GF-D8 (cell line): ENCODE measurements at places on chromosomes 1 and 21.

DNA sequence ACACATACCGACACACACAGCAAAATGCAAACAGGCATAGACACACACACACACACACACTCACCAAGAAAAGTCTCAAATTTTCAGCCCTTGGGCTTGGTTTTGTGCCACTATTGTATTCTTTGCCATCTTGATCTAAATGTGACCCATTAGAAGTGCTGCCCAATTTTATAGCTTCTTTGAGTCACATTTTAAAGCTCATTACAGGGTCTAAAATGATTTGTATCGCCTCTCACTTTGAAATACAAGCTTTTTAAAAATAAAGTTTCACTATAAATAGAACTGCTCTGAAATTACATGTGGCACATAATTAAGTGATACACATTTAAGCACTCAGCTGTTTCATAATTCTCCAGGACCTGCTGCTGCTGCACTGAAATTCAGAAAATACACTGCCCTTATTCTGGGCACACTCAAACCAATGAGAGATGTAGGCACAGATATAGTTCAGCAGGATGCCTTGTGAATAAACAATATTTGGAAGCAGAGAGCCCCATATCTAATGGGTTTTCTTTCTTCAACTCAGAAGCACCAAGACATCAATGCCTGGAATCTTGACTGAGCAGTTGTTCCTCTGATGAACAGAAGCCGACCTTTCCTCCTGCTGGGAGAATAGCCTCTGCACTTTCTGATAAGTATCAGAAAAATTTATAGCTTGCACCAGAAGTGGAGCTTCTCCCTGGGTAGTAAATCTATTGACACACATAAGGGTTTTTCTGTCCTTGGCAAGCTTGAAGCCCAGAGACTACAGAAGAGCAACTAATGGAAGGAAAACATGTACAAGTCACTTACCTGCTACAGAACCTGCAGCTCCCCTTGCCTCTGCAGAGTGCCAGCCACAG is 37.0 kb upstream of the PLPPR4 start:
- no peak for DNase-seq

DNA sequence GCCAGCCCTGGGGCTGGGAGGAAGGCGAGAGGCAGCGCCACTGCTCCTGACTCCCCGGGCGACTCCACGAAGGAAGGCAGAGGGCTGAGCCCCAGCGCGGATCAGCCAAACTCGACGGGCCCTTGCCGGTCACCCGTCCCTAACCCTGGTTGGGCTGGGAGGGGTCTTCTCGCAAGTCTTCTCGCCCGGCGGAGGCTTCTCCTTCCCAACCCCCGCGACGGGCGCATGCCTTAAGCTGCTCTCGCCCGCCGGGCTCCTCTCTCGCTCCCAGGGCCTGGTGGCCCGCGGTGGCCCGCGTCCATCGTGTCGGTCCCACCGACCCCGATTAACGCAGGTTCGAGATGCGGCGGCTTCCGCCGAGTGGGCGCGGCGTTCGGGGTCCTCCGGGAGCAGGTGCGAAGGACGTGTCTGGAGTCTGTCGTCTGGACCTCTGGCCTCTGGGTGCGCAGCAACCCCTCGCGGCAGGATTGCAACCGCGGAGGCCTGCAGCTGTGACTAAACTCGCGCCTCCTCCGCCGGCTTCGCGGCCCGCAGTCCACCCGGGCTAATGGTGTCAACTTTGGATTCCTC is 29.0 kb upstream of the PPM1J start:
- DNase-seq = no peak

DNA sequence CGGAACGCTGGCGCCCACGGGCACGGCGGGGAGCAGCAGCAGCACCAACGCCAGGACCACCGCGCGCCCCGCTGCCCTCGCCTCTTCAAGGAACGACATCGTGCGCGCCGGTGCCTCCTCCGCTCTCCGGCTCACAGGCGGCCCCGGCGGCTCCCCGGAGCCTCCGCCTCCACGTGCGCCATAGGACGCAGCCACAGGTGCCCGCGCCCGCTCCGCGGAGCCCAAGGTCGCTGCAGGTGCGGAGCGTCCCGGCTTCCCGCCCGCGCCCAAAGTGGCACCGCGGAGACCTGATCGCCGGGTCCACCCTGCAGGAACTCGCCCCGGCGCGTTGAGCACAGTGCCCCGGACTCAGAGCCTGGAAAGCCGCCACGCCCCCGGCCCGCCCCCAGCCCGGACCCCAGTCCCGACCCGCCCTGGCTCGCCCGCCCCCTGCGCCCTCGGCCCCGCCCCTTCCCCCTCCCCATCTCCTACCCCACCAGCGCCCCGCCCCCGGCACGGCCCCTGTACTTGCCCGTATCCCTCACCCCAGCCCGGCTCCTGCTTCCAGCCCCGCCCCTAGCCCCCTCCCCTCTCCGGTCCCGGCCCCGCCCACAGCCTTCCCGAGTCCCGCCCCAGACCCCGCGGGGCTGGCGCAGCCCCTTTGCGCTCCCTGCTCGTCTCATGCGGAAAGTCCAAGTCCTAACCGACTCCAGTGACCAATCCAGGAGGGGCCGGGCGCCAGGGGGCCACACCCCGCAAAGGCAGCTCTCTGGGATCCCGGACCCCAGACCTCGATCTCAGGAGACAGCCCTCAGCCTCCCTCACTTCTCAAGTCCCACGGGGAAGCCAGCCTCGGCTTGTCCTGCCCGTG is at the start of gene MEGF6:
Gene MEGF6 (minus strand): TSS at position 339 of the 850 bp plus-strand sequence. CDS start 240 bp downstream, at position 99.
- DNase-seq = no peak

DNA sequence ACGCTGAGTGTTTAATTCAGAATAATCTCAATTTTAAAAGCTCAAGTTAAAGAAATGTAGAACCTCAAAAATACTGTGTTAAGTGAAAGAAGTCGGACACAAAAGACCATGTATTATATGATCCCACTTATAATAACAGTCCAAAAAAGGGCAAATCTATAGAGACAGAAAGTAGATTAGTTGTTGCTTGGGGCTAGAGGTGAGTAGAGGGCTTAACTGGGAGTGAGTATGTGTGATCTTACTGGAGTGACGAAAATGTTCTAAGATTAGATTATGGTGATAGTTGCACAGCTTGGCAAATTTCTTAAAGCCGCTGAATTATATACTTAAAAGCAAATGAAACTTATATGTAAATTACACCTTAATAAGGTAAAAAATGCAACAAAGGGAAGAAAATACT is 150.5 kb downstream of the APP start:
- no peak for DNase-seq

- no peak for DNase-seq
These were observed 1526.5 kb upstream of the TPTE start for GRCh38 chr21:8994640-8995511.

GRCh38 chr1:49864581-49864980 is 159.2 kb downstream of the AGBL4 start:
- DNase-seq = no peak

DNA sequence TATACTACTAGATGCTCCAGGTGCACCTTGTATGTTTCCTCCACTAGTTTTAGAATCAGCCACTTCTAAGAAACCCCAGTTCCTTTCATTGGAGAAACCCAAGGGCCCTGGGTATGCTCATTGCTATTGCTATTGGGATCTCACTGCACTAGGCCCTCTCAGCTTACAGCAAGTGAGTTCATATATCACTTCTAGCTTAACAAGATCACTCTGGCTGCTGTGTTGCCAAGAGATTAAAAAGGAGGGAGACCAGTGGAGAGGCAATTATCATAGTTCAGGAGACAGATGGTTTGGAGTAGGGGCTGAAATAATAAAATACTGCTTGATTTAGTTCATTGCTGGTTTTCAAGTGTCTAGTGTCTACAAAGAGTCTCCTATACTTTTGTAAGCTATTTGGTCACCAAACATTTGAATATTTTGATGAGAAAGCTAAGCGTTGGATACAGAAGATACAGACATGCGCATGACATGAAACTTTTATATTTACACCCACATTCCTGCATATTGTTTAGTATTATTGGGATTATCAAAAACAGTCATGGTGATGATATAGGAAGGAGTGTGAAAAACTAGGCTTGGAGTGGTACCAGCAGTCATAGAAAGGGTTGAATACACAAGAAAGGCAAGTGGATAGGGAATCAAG is 671.9 kb downstream of the ADGRL2 start:
- DNase-seq = no peak

- no peak for DNase-seq
These were observed 12.7 kb downstream of the DDR2 start for GRCh38 chr1:162644986-162645314.

DNA sequence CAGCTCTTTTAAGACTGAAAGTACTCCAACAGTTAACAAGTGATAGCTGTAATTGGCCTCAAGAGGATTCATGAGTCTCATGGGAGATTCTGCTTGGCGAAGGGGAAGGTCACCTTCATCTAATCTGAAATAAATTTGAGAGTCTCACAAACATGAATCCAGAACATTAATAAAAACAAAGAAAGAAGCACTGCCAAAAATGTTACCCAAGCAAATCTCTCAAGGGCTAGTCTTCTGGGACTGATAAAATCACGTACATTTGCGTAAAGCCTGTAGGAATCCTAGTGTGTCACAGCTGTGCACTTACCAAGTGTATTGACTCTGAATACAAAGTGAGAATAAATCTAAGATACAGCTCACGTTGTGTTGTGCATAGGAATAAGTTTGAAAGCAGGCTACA is 21.2 kb upstream of the NUF2 start:
- no peak for DNase-seq

DNA sequence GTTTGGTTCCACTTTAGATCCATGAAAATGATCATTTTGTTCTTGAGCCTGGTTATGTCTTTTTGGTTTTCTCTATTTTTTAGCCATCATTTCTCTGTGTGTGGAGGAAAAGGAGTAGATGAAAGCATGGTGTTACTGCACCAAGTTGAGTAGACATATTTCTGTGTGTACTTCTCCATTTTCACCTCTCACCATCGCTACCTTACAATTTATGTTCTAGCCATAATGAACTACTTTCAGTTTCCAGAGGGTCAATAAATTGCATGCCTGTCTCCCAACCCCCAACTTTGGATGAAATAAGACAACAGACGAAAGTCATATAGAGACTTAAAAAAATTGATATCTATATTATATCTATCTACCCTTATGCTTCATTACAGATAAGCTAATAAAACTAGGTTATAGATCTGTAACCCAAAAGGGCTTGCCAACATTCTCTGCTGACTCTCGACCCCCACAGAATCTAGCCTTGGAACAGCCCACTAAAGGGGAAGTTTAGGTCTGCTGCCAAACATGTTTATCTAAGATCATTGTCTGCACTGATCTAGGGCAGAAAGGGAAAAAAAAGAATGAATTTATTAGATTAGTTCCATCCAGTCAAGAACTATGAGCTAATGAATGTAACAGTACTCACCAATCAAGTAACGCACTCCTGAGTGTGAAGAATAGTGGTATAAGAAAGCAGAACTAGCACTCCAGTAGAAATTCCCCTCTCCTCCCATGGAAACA is 7.5 kb upstream of the MAN1A2 start:
- no peak for DNase-seq

DNA sequence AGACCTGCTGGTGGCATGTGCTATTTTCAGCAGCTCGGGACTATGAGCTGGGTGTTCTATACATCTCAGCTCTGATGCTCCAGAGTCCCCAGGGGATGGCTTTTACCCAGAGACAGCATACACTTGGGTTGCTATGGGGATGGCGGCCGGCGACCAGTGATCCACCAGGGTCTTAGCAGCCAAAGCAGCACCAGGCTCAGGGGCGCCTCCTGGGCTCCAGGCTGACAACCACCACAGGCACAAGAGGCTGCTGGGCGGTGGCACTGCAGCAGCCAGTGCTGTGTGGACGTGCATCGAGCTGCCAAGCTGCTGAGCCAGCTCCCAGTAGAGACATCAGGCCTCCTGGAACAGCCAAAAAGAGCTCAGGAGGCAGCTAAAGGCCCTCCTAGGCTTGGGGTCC is 37.6 kb upstream of the CLSTN1 start:
- no peak for DNase-seq

- no peak for DNase-seq
These were observed 2.3 kb upstream of the SLC2A5 start for GRCh38 chr1:9071554-9072235.

DNA sequence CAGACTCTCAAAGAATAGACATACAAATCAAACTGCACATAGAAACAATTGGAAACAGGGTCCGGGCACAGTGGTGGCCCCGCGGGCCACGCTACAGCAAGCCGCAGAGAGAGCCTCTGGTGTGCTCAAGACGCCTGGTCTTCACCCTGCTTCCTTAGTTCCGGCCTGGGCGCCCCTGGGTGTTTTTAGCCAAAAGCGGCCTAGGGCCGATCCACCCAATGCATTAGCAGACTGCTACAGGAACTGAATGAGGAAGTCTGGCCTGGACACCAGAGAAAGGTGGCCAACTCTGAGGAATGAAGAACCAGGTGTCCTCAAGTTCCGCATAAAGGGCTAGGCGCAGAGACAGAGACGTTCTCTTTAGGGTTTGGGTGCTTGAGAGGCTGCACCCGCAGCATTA is 1.7 kb downstream of the PRRX1 start:
- DNase-seq = no peak

GRCh38 chr1:220076861-220077762 is 12.5 kb downstream of the BPNT1 start:
- no peak for DNase-seq

- no peak for DNase-seq
These were observed 928 bp downstream of the TLCD4 start for GRCh38 chr1:95118067-95118499.

- DNase-seq = no peak
These were observed 393 bp downstream of the ELAPOR1 start for GRCh38 chr1:109114342-109114674.

GRCh38 chr1:96482616-96483015 is 239.0 kb upstream of the PTBP2 start:
- no peak for DNase-seq

- DNase-seq = peak; percentile 86
These were observed 21.9 kb downstream of the RHEX start for GRCh38 chr1:206074839-206075238.

DNA sequence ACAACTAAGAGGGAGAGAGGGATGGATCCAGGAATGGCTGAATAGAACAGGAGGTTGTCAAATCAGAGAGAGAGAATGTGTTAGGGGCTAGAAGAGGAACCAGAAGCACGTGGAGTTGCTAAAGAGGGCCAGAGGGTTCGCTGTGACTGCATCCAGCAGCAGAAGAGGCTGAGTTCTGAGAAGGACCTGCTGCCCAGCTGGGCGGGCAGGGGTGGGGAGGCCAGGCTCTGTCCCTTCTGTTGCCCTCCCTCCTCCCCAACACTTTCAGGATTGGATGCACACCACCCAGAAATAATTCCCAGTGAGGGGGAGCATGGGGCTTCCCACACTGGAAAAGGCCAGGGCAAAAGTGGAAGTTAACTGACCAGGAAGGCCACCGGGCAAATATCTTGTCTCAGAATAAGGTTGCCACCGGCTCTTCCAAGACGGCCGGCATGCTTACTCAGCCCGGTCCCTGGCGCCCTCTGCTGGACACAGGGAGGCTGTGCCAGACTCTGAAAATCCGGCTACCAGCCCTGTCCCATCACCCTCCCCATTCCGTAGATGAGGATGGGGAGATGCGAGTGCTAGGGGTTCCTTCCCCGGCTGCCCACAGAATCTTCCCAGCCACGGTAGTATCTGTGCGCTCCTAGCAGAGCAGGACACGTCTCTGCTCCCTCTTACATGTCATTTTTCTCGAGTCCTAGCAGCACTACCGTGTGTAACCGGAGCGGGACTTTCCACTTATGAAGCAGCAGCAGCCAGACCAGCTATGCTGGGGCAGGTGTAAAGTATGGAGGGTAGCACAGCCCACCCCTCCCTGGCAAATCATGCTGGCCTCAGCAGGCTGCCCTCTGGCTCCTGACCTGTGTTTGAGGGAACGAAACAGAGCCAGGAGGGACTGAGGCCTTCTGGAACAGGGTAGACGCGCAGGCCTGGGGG is 46.8 kb upstream of the A3GALT2 start:
- no peak for DNase-seq
